Smooth muscle cell of bladder (primary cell): ENCODE measurements at places on chromosomes 5 and 9. TPM values are rescaled to one million over a fixed set of nuclear protein-coding genes. Genes with fewer than 3 reads are reported as not detected.

ACTBL2 gene
- 1.1 and 3.0 TPM in 2 replicates for total RNA-seq

C1QTNF3 gene
- 0.57 and 2.0 TPM in 2 replicates for total RNA-seq

SCGB3A2 gene
- total RNA-seq = not detected in 2 replicates

SPATA31D4 gene
- total RNA-seq = not detected in 2 replicates

MYMK gene
- not detected in 2 replicates for total RNA-seq

PCDHB3 gene
- 0.55 and 0.57 TPM in 2 replicates for total RNA-seq

EDIL3 gene
- 12.4 and 18.2 TPM in 2 replicates for total RNA-seq

CERCAM gene
- total RNA-seq = 71.5 and 120 TPM in 2 replicates

TRPM3 gene
- total RNA-seq = 0.85 and 0.92 TPM in 2 replicates

SLF1 gene
- total RNA-seq = 3.6 and 4.3 TPM in 2 replicates

PCDHGA5 gene
- 1.3 TPM in 2 replicates for total RNA-seq
